ENCODE measurements at places on chromosomes 13 and 19.

DNA sequence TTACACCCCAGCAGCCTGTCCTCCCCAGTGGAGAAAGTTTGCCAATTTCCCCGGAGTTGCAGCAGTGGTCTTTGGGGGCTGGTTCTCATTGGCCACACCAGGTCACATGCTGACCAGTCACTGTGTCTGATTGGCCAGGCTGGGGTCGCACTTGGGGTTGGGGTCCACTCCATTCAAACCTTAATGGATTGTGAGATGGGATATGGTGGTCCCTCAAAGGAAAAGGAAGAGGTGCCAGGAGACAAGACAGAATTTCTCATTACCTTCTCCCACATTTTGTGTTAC lies 3.4 kb downstream of the PPM1N start:
- no peak for DNase-seq

DNA sequence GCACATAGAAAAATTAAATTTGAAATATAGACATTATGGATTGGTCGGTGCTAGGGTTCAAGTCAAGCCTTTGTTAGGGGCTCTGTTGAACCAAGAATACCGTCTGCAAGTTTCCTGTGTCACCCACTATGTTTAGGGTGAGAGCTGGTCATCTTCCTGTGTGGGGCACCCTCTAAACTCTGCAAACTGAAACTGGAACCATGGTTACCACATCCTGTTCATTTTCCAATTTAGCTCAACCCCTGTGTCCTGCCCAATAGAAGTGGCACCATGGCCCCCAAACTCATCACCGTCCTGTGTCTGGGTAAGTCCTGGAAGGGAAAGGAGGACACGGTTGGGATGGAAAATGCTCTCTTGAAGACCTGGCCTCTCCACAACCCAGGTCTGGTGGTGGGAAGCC lies 29.9 kb downstream of the LAIR2 start:
- DNase-seq: no peak

GRCh38 chr13:72253754-72254153 lies 386.8 kb upstream of the DACH1 start:
- no peak for DNase-seq

DNA sequence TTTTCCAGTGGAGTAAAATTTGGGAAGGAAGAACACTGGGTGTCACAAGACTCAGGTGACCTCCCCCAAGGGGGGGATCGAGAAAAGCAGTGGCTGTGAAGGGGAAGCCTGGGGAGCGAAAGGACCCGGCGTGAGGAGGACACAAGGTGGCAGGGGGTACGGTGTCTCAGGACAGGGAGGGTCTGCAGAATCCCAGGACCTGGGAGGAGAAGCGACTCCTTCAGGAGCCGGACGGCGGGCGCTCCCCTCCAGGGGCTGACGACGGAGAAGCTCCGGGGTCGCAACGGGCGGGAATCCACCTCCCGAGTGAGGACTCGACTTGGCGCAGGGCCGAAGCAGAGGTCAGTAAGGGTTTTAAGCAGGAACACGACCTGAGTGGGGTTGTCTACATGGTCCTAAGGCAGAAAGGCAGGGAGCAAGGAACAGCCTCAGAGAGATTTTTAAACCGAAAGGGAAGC lies 529 bp downstream of the ZNF836 start:
- DNase-seq: no peak

- DNase-seq: no peak
Measured at GRCh38 chr13:66972659-66973058, 257.5 kb downstream of the PCDH9 start.

GRCh38 chr19:20252613-20253012 lies 85.6 kb downstream of the ZNF486 start:
- no peak for DNase-seq

- no peak for DNase-seq
Measured at GRCh38 chr13:27079421-27079958, 92.1 kb downstream of the USP12 start.

- DNase-seq: no peak
Measured at GRCh38 chr19:33312065-33312464, 9.7 kb upstream of the CEBPA start.

- no peak for DNase-seq
Measured at GRCh38 chr13:49869519-49869918, 66.6 kb downstream of the SPRYD7 start.

DNA sequence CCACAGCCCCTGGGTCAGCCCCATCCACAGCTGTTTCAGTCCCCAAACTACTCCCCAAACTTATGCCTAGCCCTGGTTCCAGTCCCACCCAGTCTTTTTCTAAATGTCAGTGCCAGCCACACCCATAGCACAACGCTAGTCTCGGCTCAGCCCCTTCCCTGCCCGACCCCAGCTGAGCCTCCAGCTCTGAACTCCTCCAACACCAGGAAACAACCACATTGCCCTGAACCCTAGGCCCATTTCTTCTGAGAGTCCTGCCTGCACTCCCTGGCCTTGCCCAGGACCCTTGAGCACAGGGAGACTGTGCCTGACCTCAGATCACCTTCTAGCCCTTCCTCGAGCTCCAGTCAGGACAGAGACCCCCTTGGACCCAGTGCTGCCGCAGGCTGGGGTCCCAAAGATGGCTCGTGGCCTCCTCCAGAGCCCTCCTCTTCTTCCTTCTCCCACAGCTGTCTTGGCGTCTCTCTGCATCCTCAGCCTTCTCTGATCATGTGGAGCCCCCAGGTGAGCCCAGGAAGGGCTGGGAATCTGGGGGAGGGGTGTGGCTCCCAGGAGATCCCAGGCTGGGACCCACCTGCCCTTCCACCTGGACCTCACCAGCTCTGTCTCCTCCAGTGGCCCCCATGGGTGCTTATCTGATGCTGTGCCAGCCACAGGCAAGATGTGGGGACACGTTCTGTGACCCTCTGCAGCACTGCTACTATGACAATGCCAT lies 33.0 kb upstream of the IGFL1 start:
- DNase-seq: no peak

All from NCI-H748 treated with DMSO at 0.1 percent for 48 hours (cell line).